ENCODE measurements at places on chromosomes 7 and 10.

GRCh38 chr7:111266613-111267012 lies 175.7 kb downstream of the LRRN3 start:
- no peak for DNase-seq

DNA sequence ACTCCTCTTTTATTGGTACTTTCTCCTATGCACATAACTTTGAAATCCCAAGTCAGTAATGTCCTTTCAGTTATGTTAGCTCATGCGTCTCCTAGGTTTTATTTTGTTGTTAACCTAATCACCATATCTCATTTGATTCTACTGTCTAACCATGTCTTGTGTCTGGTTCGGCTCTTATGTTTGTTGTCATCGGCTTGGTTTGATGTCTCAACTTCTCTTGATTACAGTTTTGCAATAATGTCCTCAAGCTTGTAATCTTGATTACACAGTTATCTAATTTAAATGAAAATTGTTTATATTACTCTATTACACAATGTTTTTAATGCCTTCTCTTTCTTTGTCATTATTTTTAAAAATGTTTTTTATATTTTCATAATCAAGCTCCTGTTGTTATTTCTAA lies 35.9 kb upstream of the SEMA3A start:
- no peak for DNase-seq

DNA sequence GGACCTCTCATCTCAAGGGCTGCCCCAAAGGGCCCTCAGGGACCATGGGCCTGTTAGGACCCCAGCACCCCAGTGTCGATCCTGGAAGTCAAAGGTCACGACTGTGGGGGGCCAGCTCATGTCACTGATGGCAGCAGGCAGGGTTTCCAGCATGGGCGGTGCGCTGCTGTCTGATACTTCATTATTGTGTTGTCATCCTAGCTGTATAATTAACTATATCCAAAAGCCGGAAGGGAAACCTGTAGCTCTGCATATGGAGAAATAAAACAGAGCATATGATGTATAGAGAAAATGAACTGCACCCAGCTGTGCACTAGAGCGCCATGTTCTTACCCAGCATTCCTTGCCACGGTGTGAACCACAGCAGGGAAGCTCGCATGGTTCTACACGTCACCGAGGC lies 196.3 kb downstream of the EBF3 start:
- no peak for DNase-seq

GRCh38 chr10:14333606-14334005 lies 2.9 kb upstream of the FRMD4A start:
- DNase-seq: no peak

DNA sequence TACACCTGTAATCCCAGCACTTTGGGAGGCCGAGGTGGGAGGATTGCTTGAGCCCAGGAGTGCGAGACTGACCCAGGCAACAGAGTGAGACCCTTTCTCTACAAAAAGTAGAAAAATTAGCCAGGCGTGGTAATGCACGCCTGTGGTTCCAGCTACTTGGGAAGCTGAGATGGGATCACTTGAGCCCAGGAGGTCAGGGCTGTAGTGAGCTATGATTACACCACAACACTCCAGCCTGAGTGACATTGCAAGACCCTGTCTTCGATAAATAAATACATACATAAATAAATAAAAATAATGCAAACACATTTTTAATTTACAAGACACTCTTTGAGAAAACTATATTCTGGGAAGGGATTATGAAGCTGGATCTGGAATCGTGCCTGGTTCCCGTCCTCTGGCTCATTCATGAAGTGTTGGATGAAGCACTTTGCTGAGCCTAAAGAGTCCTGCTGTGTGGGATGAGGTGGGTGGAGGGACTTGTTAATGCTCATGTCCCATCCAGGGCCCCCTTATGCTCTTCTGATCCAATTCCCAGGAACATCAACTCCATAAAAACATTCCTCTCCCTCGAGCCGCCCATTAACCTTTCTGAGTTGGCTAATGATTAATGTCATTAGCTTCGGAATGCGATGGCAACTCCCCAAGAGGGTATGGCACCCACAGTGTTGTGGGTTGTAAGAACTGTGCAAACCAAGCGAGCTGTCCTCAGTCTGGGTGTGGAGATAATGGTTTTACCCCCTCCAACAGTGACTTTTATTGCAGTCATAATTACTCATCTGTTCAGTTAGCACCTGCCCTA lies 236.3 kb downstream of the BAMBI start:
- DNase-seq: no peak

GRCh38 chr7:23471106-23471859 lies 992 bp upstream of the IGF2BP3 start:
- no peak for DNase-seq

DNA sequence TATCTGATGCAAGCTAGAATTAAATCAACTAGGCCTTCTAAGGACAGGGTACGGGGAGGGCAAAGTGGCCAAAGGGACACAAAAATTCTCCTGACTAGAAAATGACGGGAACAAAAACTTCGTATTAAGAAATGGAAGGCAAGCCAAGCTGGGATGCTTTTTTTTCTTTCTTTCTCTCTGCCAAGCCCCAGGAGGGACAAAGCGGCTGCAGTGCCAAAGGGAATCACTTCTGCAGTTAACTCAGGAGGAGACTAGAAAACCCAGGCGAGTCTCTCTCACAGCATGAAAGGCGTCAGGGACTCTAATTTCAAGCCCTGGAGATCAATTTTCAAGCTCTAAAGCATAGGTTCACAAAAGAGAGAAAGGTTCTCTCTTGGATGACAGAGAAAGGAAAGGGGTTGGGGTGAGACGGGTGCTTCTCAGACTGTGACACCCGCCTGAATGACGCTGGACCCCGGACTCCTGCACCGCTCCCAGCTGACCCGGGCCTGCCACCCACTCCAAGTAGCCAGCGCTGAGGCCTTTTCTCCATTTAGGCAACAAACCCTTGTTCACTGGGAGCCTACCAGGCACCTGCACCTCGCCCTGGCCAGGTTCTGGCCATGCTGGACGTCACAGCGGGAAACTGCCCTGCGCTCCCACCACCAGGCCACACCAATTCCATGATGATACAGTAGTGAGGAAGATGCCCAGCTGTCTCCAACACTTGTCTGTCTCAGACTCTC lies 56.5 kb downstream of the KIAA1549 start:
- DNase-seq: no peak

- DNase-seq: no peak
These were observed 15.2 kb downstream of the CALML5 start for GRCh38 chr10:5484205-5484604.

GRCh38 chr7:131112431-131112830 lies 215.2 kb upstream of the MKLN1 start:
- DNase-seq: no peak

- DNase-seq: no peak
These were observed 19.9 kb upstream of the ATOH7 start for GRCh38 chr10:68251625-68252495.

DNA sequence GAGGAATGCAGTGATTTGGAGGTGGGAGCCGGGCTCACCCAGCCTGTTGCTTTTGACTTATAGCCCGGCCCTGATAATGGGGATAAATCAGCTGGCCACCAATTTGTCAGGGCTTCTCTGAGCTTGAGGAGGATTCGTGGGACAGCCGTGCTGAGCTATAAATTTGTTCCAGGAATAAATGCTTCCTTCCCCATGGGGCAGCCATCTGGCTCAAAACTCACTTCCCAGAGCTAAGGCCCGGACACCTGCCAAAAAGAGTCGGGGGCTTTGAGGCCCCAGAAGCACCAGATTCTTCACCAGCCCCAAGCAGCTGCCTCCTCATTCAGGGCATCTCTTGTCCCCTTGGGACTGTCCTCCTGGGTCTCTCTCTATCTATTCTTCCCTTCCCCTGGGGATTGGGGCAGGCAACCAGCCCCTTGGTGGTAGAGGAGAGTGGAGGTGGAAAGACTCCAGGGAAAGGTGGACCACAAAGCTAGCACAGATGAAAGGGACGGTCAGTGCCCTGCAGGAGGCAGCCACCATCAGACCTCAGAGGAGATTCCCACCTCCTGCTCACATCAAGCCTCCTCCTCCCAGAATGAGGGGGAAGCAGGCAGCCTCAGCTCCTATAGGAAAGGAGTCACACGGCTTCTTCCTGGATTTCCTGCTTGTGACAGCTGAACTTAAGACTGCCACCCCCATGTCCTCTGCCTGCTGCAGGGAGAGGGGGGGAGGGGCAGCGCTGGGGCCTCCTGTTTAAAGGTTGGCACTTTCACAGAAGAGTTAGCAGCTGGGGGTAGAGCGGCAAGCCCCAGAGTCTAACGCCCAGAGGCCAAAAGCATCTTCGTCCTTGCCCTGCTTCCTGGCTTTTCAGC lies 44.2 kb upstream of the LRRC4 start:
- DNase-seq: no peak

- no peak for DNase-seq
These were observed 448.1 kb downstream of the GATA3 start for GRCh38 chr10:8502573-8502972.

DNA sequence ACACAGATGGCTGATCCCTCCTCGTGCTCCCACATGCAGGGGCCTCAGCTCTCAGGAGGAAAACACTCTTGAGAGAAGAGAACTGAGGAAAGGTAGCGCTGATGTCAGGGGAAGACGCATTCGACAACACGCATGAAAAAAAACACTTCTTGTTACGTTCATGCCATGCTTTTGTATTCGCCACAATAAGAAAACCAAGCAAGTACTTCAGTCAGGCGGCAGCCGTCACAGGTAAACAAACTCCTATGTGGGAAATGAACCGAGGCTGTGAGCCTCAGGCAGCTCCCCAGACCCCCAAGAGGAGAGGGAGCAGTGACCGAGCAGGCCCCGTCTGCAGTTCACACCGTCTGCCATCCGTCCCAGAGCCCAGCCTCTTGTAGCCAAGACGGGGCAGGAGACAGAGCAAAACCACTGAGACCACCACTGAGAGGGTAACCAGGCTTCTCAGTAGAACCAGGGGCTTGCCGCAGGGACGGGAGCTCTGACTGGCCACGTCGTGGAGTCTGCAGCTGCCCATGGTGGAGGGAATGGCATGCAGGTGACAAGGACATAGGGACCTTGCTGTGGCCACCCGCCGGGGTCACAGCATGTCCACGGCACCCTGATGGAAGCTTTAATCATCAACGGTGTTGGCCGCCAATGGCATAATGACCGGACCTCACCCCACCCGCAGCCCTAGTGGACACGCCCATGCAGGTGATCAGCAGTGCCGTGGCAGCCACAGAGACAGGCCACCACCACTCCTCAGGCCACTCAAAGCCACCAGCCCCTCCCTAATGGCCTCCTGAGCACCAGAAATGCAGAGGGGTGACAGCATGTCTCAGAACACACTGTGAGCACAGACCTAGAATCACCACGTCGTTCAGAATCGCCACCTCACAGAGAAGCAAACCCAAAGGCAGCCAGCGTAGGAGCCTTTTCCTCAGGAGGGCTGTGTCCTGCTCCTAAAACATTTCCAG lies 304.3 kb downstream of the PTPRN2 start:
- DNase-seq: no peak

GRCh38 chr10:50224330-50224952 lies 26.9 kb downstream of the ASAH2 start:
- DNase-seq: no peak

DNA sequence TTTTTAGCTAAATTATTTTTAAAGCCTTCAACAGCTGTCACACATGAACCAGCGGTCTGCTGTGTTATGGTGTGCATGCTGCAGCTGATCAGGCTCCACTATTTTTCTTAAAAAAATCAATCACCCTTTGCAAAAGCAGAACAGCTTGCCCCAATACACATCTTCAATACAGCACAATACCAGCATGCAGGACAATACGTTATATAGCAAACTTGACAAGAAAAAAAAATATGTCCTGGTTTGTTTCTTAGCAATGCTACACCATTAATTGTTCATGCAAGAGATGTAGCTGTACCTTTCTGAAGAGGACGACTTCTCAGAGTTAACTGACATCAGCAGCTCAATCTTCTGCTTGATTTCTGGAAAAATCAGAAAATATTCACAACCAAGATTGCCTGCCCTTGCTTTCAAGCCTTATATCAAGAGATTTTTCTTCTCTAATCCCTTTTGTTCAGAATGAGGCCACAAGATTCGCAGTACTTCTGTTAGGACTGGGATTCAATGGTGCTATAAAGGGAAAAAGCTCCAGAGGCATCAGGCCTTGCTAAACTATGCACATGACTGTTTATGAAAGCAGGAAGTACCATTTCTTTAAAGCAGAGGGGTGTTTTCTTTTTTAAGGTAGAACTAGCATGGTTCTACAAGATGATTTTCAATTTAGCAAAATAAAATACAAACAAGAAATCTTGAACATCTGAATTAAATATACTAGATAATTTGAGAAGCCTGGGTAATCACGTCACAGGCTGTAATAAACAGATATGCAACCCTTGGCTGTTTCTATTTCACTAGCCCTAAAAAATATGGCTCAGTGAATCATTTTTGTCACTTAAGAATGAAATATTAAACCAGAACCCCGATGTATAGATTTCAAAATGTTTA lies 120.0 kb downstream of the SRPK2 start:
- DNase-seq: no peak

DNA sequence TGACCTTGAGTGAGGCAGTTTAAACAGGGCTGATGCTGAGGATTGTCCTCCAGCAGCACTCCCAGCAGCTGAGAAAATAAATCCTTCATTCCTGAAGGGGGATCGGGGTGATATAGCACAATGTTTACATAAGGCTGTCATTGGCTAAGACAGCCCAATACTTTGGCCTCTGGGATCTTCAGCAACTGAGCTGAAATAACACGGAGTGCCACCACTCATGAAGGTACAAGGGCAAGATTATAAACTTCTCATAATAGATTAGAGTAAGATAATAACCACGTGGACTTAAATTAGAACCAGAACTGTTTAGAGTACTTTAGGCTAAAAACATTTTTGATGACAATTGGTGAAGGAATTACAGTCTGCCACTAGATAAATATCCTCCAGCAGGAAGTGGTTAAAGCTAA lies 70.0 kb upstream of the PAPSS2 start:
- no peak for DNase-seq

- no peak for DNase-seq
These were observed 201.6 kb downstream of the SEMA3D start for GRCh38 chr7:84985073-84985784.

DNA sequence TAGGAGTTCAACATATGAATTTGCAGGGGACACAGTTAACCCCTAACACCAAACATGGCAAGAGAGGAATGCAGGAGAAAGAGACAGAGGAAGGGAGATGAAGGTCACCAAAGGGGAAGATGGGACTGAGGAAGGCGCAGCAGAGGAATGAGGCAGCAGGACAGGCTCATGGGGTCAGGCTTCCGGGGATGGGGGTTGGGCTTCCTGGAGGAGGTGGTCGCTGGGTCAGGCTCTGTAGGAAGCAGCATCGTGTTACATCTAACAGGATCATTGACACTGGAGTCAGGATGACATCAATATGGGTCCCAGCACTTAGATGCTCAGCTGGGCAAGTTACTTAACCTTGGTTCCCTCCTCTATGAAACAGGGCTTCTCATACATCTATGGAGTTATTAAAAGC lies 113.2 kb downstream of the NPTX2 start:
- no peak for DNase-seq

GRCh38 chr7:128917122-128917521 lies 6.6 kb upstream of the KCP start:
- no peak for DNase-seq

DNA sequence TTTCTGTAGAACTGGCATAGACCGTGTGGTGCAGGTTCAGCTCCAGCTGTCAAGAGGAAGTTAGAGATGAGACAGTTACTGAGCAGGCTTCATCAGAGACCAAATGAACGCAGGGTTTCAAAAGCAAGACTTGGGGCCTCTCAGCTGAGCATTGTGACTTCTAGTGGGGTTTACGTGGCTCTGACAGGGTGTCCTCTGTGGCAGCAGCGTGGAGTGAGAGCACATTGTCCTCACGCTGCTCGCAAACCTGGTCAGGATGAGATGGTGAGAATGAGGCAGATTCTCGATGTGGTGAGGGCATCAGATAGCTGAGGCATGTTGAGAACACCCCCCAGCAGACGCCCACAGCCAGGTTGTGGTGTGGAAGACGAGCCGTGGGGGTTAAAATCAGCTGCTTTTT lies 126.0 kb downstream of the DNAJB6 start:
- no peak for DNase-seq

GRCh38 chr7:151808400-151809145 lies 68.3 kb downstream of the PRKAG2 start:
- DNase-seq: no peak

Data from stimulated activated CD8-positive, alpha-beta memory T cell treated with anti-CD3 and anti-CD28 coated beads, Interleukin-15, amount 100 ng/mL, for 4 hours (primary cell).